Left ventricle myocardium inferior (tissue), 1 donor: ENCODE measurements at places on chromosomes 12 and 14. TPM values are rescaled to one million over a fixed set of nuclear protein-coding genes. Genes with fewer than 3 reads are reported as not detected.

CLEC2D gene
- 3.3 TPM for total RNA-seq

CYP46A1 gene
- total RNA-seq, result 4.2 TPM

RGS6 gene
- total RNA-seq, result 23.0 TPM

GPX2 gene
- total RNA-seq, result not detected

SYT10 gene
- not detected for total RNA-seq

INHBE gene
- not detected for total RNA-seq

SERPINA9 gene
- total RNA-seq, result not detected

GRCh38 chr14:22753586-22753985 is 12.9 kb upstream of the OXA1L start:
- DNase-seq, result no peak
- no peaks in the 10 kb centered on the region for H3K27me3 ChIP-seq
- H3K4me3 ChIP-seq, result no peak overlapping the region
- no peaks in the 10 kb centered on the region for H3K4me1 ChIP-seq

- no peaks in the 10 kb centered on the region for H3K27me3 ChIP-seq
- no peak overlapping the region for H3K4me3 ChIP-seq
- peak overlapping the region; percentile 67 for H3K27ac ChIP-seq
- no peak for DNase-seq
- no peaks in the 10 kb centered on the region for H3K36me3 ChIP-seq
- peaks cover 18% of the 10 kb centered on the region for H3K4me1 ChIP-seq
Observed at GRCh38 chr14:51507511-51507905, 144.2 kb upstream of the FRMD6 start.

- H3K36me3 ChIP-seq, result no peaks in the 10 kb centered on the region
- H3K27ac ChIP-seq, result no peak overlapping the region
- DNase-seq, result no peak
- peaks cover 10% of the 10 kb centered on the region for H3K4me1 ChIP-seq
- H3K27me3 ChIP-seq, result no peaks in the 10 kb centered on the region
Observed at GRCh38 chr12:63400718-63401117, 249.7 kb upstream of the AVPR1A start.

DNA sequence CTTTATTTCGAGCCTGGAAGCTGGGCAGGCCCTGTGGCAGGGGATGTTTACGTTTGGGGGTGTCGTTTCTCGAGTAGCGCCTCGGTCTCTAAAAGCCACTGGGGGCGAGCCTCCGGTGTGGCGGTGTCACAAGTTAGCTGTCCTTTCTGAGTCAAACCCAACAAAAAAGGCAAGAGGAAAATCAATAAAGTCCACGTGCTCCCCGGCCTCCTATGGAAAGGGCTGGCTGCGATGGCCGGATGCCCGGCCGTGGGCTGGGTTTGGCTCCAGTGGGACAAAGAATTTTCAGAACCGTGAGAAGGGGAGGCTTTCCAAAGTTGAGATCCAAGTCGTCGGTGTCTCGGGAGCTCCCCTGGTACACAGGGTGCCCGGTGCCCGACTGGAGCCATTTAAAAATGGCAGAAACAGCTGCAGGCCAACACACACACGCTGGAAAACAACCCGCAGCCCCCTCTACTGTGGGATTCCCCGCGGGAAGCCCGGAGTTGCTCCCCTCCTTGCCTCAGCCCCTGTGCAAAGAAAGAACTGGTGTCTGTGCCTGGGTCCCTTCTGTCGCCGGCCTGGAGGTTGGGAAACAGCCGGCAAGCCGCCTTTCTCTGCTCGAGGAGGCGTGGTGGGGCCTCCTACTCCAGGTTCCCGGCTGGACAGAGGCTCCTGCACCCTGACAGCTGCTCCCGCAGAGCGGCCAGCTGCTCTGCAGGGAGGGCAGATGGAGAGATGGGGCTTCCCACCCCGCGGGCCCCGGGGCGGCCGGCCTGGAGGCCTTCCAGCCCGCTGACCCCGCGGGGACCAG is 1.9 kb downstream of the BCL7A start:
- peak; percentile 69 for DNase-seq
- peak overlapping the region; percentile 84 for H3K4me3 ChIP-seq
- H3K36me3 ChIP-seq, result no peaks in the 10 kb centered on the region
- H3K4me1 ChIP-seq, result peaks cover 50% of the 10 kb centered on the region
- peak overlapping the region; percentile 91 for H3K27ac ChIP-seq
- no peaks in the 10 kb centered on the region for H3K27me3 ChIP-seq

GRCh38 chr12:4690760-4691159 is 29.4 kb upstream of the GALNT8 start:
- H3K4me3 ChIP-seq, result no peak overlapping the region
- no peaks in the 10 kb centered on the region for H3K4me1 ChIP-seq
- H3K36me3 ChIP-seq, result peaks cover 38% of the 10 kb centered on the region
- no peak overlapping the region for H3K27ac ChIP-seq
- H3K27me3 ChIP-seq, result no peaks in the 10 kb centered on the region

DNA sequence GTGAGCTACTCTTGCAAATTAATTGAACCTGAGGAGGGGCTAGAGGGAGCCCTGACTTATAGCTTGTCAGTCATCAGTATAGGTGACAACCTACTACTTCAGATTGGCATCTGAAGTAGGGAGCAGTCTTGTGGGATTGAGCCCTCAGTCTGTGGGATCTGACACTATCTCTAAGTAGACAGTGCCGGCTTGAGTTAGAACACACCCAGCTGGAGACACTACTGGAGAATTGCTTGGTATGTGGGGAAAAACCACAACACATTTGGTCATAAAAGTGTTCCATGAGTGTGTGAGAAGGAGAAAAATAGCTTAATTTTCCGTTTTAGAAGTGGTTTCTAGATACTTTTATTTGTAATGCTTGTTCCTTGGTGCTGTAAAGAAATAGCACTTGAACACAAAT is 30.5 kb upstream of the DDHD1 start:
- H3K27me3 ChIP-seq, result no peaks in the 10 kb centered on the region
- H3K27ac ChIP-seq, result no peak overlapping the region
- H3K4me1 ChIP-seq, result peaks cover 5% of the 10 kb centered on the region

DNA sequence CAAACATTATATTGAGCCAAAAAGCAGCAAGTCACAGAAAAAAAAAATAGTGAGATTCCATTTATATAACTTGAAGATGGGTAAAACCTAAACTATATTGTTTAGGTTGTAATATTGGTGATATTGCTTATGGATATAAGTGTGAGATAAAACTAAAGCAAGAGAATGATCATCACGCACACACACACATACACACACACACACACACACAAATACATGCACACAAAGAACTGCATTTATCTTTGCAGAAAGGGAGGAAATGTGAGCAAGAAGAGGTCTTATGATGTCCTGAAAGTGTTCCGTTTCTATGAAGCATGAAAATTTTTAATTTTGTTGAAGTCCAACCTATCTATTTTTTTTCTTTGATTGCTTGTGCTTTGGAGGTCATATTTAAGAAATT is 16.4 kb upstream of the AMN1 start:
- DNase-seq, result no peak
- no peaks in the 10 kb centered on the region for H3K27me3 ChIP-seq
- H3K27ac ChIP-seq, result no peak overlapping the region
- H3K4me3 ChIP-seq, result no peak overlapping the region
- H3K36me3 ChIP-seq, result no peaks in the 10 kb centered on the region

- no peaks in the 10 kb centered on the region for H3K36me3 ChIP-seq
- DNase-seq, result no peak
- no peak overlapping the region for H3K27ac ChIP-seq
- H3K27me3 ChIP-seq, result no peaks in the 10 kb centered on the region
- H3K4me3 ChIP-seq, result no peak overlapping the region
Observed at GRCh38 chr14:94088516-94088915, 7.4 kb downstream of the IFI27L1 start.

- H3K27ac ChIP-seq, result no peak overlapping the region
- no peaks in the 10 kb centered on the region for H3K36me3 ChIP-seq
- no peak for DNase-seq
- no peaks in the 10 kb centered on the region for H3K4me1 ChIP-seq
- H3K27me3 ChIP-seq, result no peaks in the 10 kb centered on the region
Observed at GRCh38 chr14:96639550-96639949, 137.4 kb downstream of the PAPOLA start.

DNA sequence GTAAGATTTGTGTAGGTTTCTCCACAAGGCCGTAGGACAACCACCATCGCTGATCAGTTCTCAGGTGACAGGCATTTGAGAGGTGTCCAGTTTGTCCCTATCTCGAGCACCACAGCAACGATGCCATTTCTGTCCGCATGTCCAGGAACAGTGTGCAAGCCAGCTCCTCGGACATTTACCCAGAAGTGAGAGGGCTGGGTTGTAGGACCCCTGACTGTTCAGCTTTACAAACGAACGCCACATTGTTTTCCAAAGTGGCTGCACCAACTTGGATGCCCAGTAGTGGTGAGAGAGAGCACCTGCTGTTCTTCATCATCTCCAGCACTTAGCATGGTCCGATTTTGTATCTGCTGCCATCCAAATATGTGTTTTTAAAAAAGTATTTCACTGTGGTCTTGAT is 38.6 kb downstream of the CYP46A1 start:
- peaks cover 8% of the 10 kb centered on the region for H3K27me3 ChIP-seq
- no peaks in the 10 kb centered on the region for H3K36me3 ChIP-seq
- DNase-seq, result no peak
- no peak overlapping the region for H3K4me3 ChIP-seq
- H3K27ac ChIP-seq, result no peak overlapping the region

DNA sequence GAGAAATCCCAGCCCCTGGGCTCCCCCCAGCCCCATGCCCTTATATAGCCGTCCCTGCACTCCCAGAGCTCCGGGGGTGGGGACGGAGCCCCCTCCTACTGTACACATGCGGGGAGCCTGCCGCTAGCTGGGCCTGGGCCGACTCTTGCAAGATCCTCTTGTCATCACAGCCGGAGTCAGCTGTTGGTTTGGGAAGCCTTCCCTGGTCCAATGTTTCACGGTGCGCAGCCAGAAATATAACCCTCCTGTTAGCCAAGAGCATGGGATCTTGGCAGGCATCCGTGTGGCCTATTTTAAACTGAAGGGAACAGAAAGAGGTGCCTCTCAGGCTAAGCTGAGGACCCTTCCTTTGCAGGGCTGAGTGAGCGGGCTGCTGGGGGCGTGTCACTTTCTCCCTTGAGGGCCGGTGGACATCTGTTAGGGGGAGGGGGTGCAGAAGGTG is 175.3 kb downstream of the TSPAN9 start:
- peak overlapping the region; percentile 96 for H3K27ac ChIP-seq
- H3K4me1 ChIP-seq, result peaks cover 98% of the 10 kb centered on the region
- no peaks in the 10 kb centered on the region for H3K27me3 ChIP-seq
- peak overlapping the region; percentile 34 for H3K4me3 ChIP-seq
- DNase-seq, result peak; percentile 91

DNA sequence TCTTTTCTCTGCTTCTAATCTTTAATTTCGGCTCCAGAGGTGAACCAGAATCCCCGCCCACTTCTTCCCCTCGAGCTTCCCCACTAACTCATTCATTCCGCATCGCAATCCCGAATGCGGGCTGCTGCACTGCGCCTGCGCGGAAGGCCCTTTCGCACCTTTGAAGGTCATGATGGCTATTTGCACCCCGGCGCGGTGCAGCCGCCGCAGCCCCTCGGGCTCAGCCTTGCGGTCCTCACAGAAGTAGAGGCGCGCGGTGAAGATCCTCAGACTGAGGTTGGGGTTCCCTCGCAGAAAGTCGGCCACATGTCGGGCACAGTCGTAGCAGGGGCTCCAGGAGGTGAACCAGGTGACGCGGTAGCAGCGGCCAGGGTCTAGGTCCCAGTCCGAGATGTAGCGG is 7.6 kb downstream of the AICDA start:
- no peaks in the 10 kb centered on the region for H3K36me3 ChIP-seq
- H3K4me1 ChIP-seq, result no peaks in the 10 kb centered on the region
- H3K27me3 ChIP-seq, result peaks cover 41% of the 10 kb centered on the region
- no peak overlapping the region for H3K4me3 ChIP-seq
- no peak overlapping the region for H3K27ac ChIP-seq
- no peak for DNase-seq

DNA sequence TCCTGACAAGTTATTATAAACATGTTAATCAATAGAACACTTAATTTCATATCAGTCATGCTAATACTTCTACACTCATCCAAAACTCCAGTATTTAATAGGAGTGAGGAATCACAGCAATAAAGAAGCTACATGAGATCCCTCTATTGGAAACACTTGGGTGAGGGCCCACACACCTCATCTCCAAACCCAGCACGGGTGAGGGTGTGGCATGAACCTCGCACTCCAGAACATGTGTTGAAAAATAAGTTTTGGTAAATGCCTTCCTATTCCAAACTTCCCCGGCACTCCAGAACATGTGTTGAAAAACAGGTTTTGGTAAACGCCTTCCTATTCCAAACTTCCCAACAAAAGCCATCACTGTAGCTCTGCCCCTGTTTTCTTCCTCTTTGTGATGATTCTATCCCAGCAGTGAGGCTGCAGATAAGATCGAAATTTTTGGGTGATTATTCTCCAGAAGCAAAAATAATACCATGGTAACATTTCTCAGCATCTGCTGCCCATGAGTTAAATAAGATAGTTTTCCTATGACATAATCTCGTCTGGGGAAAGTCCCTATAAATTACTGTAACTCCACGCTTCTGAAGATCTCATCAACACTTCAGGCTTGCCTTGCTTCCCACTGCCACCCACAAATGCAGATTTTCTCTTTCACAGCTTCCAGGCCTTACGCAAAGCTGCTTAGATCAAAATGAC is 24.4 kb upstream of the PTPRB start:
- H3K36me3 ChIP-seq, result no peaks in the 10 kb centered on the region
- H3K4me3 ChIP-seq, result no peak overlapping the region
- peak overlapping the region; percentile 61 for H3K27ac ChIP-seq
- H3K27me3 ChIP-seq, result no peaks in the 10 kb centered on the region

DNA sequence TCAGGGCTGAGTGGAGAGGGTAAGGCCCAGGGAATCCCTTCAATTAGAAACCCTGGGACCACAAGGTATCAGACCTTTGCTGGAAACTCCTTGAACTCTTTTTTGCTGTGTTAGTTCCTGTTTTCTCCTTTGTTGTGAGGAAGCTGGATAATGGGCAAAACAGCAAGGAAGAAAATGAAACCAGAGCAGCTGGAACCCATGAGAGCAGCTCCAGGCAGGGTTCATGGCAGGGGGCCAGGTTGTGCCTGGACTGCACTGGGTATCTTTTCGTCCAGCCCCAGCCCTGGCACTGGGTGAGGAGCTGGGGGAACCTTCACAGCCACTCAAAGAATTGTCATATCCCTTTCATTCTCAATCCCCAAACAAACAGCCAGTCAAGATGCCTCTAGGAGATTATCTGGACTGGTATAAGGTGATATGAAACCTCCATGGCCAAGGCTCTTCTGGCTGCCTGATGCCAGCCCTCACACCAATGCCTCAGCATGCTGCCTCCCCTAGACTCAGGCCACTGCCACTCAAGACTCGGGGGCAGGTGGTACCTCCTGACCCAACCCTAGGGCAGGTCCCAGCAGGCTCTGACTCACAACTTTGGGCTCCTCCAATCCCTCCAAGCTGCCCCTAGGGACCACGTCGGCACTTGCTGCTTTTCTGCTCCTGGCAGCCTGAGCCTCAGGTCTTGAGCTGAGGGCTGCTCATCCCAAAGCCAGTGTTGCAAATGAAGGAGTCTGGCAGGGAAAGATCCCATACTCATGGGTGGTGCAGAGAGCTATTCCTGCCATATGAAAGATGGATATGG is 16.5 kb downstream of the FAM186B start:
- H3K4me1 ChIP-seq, result peaks cover 25% of the 10 kb centered on the region
- no peak overlapping the region for H3K4me3 ChIP-seq
- no peaks in the 10 kb centered on the region for H3K36me3 ChIP-seq
- no peaks in the 10 kb centered on the region for H3K27me3 ChIP-seq
- H3K27ac ChIP-seq, result no peak overlapping the region
- DNase-seq, result peak; percentile 58

- no peak overlapping the region for H3K4me3 ChIP-seq
- H3K36me3 ChIP-seq, result no peaks in the 10 kb centered on the region
- no peak overlapping the region for H3K27ac ChIP-seq
- DNase-seq, result no peak
Observed at GRCh38 chr12:130764475-130765185, 48.5 kb upstream of the RIMBP2 start.

- H3K27ac ChIP-seq, result no peak overlapping the region
- H3K27me3 ChIP-seq, result peaks cover 1% of the 10 kb centered on the region
- no peak for DNase-seq
- H3K4me1 ChIP-seq, result no peaks in the 10 kb centered on the region
- H3K4me3 ChIP-seq, result no peak overlapping the region
Observed at GRCh38 chr12:58349161-58349560, 407.8 kb downstream of the ATP23 start.
